ENCODE measurements at places on chromosomes 16 and 17. TPM values are rescaled to one million over a fixed set of nuclear protein-coding genes. Genes with fewer than 3 reads are reported as not detected.

Gene CSH2
- total RNA-seq: not detected

Gene UNC119
- 20.7 TPM for total RNA-seq

Gene CALB2
- 1.7 TPM for total RNA-seq

Gene HAP1
- 0.88 TPM for total RNA-seq

Gene TNFRSF13B
- total RNA-seq: 2.5 TPM

Gene ZFP3
- total RNA-seq: 4.2 TPM

DNA sequence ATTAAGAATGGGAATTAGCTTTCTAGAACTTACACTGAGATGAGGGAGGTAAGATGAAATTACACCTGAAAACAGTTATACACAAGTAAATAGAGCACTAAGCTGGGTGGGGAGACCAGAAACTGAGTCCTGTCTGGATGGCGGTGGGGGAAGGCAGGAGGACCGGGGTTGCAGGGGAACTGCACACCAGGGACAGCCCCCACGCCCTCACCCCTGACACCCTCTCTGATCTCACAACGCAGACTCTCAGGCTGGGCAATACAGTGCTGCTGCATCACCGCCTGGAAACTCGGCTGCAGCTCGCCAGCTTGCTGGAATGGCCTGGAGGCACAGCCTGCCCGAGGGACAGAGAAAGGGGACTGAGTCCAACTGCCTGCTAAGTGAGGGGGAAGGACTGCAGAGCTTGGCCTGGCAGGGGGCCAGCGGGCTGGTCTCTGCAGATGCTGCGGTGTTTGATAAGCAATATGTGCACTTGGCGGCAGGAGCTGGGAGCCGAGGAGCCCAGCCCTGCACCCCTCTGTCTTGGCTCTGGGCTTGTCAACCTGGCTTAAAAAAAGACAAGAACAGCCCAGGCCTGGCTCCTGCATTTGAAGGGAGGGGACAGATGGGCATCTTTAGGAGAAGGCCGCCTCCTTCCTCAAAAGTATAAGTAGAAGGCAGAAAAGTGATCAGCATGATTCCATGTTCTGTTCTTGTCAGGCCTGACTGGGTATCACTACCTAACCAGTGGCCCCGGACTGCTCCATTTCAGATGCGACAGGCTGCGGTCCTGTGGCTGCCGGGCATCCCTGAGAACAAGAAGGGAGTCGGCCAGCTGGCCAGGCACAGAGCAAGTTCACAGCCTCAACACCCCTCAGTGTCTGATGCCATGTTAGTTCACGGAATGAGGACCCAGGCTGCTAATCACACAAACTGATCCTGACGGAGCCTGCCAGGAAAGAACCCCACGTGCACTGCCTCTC lies 30.2 kb downstream of the SPHK1 start:
- no peak for DNase-seq

GRCh38 chr16:27723711-27724481 lies 174.0 kb downstream of the KATNIP start:
- no peak for DNase-seq

All from upper lobe of left lung (tissue), 6 donors.